ENCODE measurements at places on chromosomes 4 and X.

- DNase-seq = peak; percentile 91
These were observed 15.5 kb downstream of the P2RY8 start for GRCh38 chrX:1521459-1521956.

DNA sequence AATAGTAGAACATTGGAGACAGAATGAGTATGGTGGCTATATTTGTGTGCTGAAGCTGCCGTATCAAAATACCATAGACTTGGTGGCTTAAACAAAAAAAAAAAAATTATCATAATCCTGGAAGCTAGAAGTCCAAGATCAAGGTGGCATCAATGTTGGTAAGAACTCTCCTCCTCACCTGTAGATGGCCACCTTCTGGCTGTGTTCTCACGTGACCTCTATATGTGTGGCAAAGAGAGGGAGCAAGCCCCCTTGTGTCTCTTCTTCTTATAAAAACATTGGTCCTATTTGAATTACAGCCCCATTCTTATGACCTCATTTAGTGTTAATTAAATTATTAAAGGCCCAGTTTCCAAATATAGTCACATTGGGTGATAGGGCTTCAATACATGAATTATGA is 1640.9 kb upstream of the PCDH7 start:
- DNase-seq = no peak

GRCh38 chr4:40409835-40410234 is 74.7 kb downstream of the CHRNA9 start:
- DNase-seq = no peak

GRCh38 chr4:57109411-57109846 is 756 bp downstream of the IGFBP7 start:
- DNase-seq = no peak

DNA sequence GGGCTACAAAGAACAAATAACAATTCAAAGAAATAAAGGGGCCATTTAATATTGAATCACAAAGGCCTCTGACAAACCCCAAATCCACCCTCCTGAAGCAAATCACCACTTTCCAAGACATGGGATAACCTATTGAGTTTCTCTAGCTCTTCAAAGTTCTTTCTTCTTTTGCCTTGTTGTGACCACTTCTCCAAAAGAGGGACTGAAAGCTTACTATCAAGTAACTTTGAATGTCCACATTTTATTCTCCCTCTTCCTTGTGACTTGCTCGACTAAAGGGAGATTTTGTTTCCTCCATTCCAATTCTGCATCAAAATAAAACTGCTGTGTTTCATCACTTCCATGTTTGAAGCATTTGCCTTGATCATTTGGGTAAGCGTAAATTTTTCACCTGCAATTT is 166.6 kb upstream of the SLC7A11 start:
- no peak for DNase-seq

- no peak for DNase-seq
These were observed 53.2 kb downstream of the SPINK2 start for GRCh38 chr4:56768316-56768715.

GRCh38 chr4:155491336-155492120 is 114.8 kb upstream of the MAP9 start:
- DNase-seq = no peak

- DNase-seq = no peak
These were observed 23.5 kb downstream of the NOA1 start for GRCh38 chr4:56953680-56954520.

GRCh38 chr4:53744446-53745160 is 153.3 kb upstream of the LNX1 start:
- no peak for DNase-seq

GRCh38 chr4:90001023-90001422 is 106.4 kb downstream of the MMRN1 start:
- DNase-seq = no peak

- DNase-seq = no peak
These were observed 276.1 kb downstream of the NR3C2 start for GRCh38 chr4:148166132-148166591.

GRCh38 chr4:79121875-79122358 is 182.7 kb upstream of the PAQR3 start:
- no peak for DNase-seq

- peak; percentile 38 for DNase-seq
These were observed 32.1 kb upstream of the MTNR1A start for GRCh38 chr4:186587416-186588018.

DNA sequence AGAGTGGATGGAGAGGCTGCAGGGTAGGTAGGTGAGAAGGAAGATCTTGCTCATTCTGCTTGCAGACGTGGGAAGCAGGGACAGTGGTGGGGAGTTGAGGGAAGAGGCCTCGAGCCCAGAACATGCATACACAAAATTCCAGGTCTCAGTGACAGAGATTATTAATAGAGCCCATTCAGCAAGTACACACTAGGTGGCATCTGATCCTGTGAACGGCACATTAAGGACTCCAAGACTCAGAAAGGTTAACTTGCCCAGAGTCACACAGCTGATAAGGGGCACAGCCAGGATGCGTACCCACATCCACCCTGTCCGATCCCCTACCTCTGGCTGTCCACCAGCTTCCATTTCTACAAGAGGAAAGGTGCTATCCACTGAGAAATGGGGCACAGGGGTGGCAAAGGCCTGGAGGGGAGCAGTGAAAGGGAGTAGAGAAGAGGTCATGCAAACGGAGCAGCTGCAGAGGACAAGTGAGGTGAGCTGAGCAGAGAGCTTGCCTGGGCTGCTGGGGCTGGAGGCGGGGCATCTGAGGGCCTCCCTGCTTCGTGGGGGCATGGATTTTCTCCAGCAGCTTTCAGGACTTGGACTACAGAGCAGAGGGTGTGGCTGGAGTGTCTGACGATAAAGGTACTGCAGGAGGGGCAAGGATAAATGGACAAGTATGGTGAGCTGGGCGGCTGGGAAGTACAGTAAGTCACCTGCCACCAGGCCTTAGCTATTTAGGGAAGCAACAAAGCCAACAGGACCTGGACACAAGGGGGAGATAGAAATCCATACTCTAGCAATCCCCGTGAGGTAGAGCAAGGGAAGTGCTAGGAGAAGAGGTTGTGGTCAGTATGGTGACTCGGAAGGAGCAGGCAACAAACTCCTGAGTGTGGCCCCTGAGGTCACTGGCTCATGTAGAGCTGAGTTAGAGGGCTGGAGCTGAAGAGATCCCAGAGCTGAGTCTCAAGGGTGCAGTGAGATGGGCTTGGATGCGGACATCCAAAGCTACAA is 11.2 kb downstream of the IDS start:
- DNase-seq = no peak

GRCh38 chrX:44890247-44890646 is 17.3 kb downstream of the KDM6A start:
- DNase-seq = no peak
